Hematopoietic multipotent progenitor cell treated with erythropoietin and hydrocortisone succinate and interleukin-3 and kit ligand, for 6 days (in vitro differentiated cells): ENCODE measurements at places on chromosomes 3 and 15.

- peak; percentile 39 for DNase-seq
These were observed 158.2 kb downstream of the SPATA16 start for GRCh38 chr3:172982736-172983364.

DNA sequence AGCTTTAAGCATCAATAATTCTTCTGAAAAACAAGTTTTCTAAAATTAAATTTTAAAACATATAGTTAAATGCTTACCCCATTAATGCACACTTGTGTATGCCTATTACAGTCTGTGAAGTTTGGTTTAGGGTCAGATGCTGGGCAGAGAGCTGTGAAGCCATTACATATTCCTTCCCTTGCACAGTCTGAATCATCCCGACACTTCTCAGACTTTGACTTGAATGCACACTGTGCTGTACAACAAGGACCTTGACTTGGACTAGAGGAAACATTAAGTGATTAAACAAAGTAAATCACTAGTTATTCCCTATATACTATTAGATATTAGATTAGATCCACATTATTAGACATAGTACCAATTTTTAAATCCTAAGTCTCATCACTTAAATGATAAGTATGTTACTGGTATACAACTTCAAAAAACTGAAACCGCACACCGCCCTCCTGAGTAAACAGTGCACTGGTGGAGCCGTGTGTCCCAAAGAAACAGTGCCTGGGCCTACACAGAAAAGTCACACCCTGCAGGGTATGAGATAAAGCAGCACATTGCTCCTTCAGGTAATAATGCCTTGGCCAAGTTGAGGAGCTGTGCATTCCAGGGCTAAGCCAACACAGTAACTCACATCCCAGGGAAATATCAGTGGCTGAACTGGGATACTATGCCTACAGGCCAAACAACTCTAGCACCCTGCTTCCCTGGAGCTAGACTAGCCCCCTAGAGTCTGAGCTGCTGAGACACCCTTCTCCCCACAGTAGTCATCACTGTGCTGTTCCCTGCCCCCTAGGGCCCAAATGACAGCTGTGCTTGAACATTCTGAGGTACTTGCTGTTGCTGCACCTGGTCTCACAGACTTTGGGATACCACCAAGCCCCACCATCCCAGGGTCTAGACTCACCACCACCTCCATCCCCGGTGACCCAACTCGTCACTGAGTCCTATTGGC is 137.5 kb downstream of the ADAM10 start:
- no peak for DNase-seq

DNA sequence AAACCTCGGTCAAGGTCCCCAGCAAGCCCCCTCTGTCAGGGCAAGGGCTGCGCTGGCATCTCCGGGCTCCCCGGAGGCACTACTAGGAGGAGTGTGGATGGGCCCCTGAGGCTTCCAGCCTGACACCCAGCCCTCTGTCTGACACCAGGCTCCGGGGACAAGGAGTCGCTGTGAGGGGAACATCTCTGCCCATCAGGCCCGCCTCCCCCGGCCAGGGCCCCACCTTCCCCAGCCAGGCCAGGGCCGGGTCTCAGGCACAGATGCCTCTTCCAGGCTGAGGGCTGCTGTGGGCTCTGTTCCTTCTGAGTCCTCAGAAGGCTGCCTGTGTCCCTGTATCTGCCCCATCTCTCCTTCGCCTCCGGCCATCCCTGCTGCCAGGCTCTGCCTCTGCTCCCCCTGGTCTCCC is 15.8 kb downstream of the CSPG4 start:
- no peak for DNase-seq

DNA sequence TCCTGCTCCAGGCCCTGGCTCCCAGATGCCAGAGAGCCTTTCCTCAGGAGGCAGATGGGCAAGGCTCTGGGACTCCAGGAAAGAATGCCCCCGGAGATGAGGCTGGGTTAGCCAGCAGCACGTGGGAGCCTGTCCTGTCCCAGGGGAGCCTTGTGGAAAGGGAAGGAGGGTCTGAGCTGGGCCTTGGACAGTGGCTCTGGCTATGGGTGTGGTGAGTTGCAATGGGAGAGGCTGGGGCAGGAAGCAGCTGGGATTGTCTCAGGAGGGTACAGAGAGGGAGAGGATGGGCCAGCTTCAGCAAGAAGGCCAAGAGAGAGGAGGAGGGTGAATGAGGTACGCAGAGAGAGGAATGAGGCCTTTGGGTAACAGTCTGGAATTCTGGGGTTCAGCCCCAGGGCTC is 17.4 kb upstream of the CACNA2D2 start:
- DNase-seq: no peak

DNA sequence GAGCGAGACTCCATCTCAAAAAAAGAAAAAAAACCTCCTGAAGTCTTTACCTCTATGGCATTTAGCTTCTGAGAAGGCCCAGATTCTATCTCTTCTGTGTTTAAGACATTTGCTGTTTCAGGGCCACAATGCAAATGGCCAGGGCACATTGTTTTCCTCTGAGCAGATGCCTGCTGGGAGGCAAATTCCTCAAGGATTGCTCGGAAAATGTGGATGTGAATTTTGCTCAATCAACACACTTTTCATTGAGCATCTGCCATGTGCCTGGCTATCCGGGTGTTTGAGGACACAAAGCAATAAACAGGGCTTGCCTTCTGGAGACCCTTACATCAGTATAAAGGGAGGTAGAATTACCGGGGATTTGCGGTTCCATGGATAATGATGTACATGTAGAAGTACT is 20.0 kb downstream of the TRIM71 start:
- no peak for DNase-seq

- no peak for DNase-seq
These were observed 13.0 kb downstream of the ZBED2 start for GRCh38 chr3:111582120-111582474.

DNA sequence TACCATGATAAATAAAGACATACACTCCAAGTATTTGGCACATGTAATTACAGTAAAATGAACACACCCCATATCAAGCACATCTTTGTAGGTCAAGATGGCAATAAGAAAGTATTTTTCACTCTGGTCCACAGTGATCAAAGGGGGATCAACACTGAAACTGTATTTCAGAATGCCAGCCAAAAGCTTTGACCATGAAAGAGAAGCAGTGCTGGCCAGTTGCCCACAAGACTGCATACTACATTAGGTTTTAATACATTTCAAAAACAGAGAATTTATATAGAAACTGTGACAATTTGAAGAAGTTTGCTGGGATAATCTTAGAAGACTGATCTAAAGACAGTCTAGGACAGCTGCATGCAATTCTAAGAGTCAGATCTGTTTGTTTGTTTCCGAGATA is 1035.3 kb downstream of the FHIT start:
- no peak for DNase-seq

GRCh38 chr3:163481738-163482137 is 1596.6 kb downstream of the SI start:
- no peak for DNase-seq

DNA sequence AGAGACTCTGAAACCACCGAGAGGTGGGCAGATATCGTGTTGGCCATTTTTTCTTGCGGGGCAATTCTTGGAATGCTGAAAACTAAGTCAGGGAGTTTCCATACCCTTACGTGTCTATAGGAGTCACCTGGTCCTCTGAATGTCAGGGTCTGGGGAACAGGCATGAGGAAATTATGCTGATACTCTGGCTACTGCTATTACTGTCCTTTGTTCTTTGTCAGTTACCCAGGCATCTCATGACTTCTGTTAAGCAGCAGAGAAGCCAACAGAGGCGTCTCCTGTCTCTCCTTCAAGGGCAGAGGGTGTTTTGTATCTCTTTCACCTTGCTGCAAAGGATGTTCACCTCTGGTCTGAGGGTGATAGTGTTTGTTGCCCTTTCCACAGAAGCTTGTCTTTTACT is 559.5 kb upstream of the CCDC54 start:
- no peak for DNase-seq

DNA sequence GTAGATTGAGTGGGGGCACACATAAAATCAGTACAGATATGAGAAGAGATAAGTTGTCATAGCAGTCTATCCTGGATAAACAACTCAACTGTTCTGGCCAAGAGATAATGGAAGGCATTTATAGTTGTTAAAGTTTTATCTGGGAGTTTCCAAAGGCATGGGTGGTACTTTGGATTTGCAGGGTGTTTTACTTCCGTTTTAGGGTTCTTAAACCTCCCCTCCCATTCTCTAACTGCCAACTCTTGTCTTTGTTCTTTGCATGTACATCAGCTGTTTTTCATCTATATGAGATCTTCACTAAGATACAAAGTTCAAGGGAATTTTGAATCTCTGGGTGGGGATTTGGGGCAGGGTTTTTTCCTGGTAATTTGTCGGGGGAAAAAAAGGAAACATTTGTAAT is 174.7 kb upstream of the CGNL1 start:
- no peak for DNase-seq

GRCh38 chr15:27324886-27325615 is 354.1 kb downstream of the GABRG3 start:
- no peak for DNase-seq

DNA sequence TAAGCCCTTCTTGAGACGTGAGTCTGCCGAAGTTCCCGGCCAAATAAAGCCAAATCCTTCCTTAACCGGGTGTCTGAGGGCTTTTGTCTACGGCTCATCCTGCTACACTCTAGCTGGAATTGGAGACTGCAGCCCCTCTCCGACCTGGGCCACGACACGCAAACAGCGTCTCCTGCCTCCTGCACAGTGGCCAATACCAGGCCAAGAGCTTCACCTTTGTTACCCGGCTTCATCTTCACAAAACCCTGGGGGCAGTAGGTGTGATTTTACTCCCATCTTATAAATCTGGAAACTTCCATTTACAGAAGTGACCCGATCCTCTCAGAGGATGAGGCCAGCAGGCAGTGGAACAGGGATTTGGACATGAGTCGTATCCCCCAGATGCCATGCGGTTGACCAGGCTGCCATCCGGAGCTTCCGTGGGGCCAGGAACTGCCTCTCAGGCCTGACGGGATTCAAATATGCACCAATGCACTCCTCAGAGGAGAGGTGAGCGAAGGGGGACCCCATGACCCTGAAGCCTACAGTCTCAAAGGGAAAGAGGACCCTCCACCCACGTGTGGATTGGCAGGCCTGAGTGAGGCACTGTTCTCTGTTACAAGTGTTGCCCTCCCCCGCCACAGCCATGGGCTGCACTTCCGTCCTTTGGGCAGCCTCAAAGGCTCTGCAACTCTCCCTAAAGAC is 53.2 kb upstream of the KLF13 start:
- no peak for DNase-seq

DNA sequence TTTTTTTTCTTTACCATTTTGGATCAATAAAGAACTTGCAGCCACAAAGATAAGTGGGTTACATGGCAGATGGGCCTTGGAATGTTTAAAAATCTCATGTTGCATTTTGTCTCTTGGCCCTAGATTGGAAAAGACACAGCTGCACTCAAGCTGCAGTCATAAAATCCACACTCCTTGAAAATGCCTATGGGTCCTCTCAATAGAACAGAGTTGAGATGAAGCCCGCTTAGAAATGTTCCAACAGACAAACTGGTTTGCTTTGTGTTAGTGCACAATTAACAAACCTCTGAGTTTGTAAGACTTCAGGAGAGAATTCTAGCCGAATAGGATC is 401.2 kb upstream of the CDIN1 start:
- DNase-seq: no peak

DNA sequence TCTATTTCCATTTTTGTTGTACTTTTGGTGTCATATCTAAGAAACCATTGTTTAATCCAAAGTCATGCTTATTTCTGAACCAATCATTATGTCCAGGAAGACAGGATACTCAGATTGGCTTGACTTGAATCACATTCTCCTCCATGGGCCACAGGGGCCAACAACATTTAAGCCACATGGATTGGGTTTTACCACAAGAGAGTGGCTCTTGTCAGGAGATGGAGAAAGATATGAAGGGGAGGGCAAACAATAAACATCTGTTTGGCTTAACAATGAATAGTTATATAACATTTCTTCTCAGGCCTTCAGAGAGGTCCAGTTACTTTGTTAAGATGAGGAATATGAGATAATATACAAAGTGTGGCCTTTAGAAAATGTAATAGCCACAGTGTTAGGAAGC is 44.6 kb downstream of the GXYLT2 start:
- no peak for DNase-seq

- peak; percentile 87 for DNase-seq
These were observed 47.0 kb downstream of the ZNF609 start for GRCh38 chr15:64507293-64507802.

DNA sequence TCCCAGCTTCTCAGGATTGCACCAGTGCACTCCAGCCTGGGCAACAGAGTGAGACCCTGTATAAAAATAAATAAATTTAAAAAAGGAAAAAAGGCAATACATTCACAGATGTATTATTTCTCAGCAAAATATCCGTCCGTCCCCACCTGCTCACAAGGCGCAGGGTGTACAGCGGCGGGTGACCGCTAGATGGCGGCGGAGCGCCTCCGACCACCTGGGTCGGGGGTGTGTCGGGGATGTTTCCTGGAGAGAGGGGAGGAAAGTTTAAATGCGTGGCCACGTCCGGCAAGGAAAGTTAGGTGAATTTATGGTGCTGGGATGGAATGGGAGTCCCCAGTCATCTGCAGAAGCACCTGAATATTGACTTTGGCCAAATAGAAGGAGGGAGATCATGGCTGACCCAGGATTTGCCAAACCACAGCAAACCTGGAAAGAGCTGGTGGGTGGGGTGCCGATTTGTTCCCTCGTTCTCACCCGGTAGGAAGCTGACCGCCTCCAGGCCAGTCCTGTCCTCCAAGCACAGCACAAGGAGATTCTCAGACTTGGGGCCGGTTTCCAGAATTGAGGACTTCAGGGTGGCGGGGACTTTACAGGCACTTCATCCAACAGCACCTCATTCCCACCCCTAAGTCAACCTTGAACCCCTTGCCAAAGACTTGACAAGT is 88.3 kb downstream of the TMEM266 start:
- peak; percentile 58 for DNase-seq

- no peak for DNase-seq
These were observed 338.4 kb upstream of the FRG2C start for GRCh38 chr3:75325716-75326115.

DNA sequence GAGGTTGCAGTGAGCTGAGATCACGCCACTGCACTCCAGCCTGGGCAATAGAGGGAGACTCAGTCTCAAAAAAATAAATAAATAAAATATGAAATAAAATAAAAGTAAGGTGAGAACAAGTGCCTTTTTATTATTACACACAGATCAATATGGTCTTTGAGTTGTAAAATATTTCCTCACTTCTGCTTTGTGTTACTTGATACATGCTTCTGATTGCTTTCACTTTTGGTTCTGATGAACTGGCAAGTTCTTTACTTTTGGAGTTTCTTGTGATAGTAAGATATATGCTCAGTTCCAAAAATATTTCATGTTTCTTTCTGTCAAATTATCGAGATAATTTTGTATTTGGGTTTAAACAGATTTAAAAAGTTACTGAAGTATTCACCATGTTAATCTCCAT is 16.6 kb upstream of the GYG1 start:
- no peak for DNase-seq

- no peak for DNase-seq
These were observed 400.9 kb downstream of the TBL1XR1 start for GRCh38 chr3:176796371-176796770.
